ENCODE measurements at places on chromosomes 2 and 18.

DNA sequence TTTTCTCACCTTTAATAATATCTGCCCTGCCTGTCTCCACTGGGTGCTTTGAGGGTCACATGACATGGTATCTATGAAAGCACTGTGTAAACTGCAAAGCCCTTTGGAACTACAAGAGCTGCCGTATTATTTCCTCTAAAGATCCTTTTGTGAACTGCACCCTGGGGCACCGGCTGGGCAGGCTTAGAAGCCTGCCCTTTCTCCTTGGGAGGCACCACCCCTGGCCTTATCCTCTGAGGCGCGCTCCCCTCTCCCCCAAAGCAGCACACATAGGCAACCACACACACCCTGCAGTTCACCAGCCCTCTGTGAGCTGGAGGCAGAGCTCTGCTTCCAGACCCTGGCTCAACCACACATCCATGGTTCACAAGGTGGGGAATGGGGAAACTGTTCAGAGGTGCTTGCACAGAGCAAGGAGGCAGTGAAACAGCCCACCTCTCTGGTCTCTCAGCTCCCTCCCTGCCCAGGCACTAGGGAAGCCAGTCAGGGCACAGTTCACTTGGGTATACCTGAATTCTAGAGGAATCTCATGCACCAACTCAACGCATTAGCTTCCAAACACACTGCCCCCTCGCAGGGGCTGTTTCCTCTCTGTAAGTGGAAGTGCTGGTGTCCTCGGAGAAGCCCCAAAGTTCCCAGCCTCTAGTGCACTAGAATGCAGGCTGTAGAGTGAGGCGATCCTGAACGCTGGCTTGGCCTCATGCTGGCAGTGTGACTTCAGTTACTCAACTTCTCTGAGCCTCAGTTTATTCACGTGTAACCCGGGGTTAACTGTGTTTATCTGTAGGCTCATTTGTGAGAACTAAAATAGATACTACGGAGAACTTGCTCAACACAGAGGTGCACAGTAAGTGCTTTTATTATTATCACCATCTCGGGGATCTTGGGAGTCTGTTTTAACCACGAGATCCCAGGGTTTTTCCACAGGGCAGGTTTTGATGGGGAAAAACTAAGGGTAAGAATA, 11.0 kb downstream of the SIGLEC15 start:
- no peak for DNase-seq

DNA sequence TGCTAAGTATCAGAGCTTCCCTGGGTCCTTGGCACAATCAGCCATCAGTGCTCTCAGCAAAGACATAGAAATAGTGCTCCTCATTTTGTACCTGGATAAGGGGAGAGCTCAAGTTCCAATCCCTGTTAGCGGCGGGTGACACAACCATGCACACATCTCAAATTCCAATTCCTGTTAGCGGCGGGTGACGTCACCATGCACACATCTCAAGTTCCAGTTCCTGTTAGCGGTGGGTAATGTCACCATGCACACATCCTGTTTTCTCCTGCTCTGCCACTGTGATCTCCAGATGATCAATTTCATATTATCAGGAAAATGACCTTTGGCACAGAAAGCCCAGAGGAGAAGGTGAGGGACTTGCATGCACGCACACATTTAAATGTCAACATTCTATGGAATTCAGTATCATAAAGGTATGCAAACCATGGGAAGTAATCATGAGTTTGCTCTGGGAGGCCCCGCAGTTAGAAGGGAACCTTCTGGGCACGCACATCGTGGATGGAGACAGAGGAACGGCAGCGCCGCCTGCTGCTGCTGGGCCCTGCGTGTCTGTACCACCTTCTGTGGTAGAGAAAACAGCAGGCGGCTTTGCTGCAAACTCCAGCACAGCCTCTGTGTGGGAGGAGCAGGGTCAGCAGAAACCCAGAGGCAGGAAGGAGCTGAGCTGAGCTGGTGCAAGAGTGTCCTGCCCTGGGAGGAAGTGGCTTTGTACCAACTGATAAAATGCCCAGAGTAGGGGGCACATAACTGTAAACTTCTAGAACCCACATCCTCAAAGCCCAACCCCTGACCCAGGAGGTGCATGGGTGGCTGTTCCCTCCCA, 77.8 kb downstream of the MBP start:
- DNase-seq, result peak; percentile 68

DNA sequence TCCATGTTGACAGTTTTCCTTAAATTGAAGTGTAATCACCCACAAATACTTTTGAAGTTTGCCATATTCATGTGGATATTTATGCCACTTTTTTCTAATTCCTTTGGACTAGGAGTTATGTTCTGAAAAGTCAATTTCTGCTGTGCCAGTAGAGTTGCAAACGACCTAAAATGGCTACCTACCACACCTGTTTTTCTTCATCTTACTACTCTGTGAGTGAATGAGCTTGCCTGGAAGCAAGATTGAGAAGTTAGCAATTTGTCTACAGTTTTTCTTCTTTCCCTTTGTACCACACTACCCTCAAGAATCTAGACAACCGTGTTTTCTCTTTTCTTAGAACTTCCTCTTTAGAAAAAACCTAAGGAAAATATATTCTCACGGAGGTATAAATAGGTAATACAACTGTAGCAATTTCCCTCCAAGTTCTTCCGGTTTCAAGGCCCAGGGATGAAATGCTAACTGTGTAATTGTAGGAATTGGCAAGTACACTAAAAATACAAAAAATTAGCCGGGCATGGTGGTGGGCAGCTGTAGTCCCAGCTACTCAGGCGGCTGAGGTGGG, 7.3 kb upstream of the SLC39A10 start:
- no peak for DNase-seq

GRCh38 chr18:54284535-54284934, 15.2 kb downstream of the POLI start:
- DNase-seq, result no peak

GRCh38 chr2:58660046-58660445, 418.9 kb upstream of the FANCL start:
- DNase-seq, result no peak

GRCh38 chr2:139478165-139478914, 698.1 kb upstream of the NXPH2 start:
- no peak for DNase-seq

DNA sequence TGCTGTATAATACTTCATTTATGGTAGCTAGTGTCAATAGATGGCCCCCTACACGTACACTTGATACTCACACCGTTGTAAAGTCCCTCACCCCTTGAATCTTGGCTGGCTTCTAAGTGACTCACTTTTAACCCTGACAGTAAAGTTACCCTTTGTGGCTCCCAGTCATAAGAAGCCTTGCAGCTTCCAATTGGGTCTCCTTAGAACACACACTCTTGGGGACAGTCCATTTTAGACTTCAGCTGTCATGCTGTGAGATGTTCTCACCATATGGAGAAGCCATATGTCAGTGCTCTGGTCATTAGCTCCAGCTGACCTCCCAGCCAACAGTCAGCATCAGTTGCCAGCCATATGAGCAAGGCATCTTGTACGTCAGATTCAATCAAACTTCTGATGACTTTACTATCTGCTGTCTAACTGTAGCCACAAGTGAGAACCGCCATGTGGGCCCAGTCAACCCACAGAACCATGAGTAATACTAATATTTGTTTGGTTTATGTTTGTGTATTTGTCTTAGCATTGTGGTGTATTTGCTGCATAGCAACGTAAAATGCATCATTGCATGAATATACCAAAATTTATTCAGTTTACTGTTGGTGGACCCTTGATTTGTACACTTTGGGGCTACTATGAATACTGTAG, 68.3 kb downstream of the PTPN4 start:
- no peak for DNase-seq

DNA sequence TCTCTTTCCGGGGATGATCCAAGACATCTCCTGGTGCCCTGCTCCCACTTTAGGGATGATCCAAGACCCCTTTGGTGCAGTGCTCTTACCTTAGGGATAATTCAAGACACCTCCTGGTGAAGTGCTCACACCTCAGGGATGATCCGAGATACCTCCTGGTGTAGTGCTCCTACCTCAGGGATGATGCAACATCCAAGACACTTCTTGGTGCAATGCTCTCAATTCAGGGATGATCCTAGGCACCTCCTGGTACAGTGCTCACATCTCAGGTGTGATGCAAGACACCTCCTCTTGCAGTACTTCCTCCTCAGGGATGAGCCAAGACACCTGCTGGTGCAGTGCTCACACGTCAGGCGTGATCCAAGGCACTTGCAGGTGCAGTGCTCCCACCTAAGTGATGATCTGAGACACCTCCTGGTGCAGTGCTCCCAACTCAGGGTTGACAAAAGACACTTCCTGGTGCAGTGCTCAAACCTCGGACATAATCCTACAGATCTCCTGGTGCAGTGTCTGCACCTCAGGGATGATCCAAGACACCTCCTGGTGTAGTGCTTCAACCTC, 122.3 kb downstream of the ASB1 start:
- DNase-seq, result no peak

- DNase-seq, result no peak
Observed at GRCh38 chr2:3112131-3112530, 265.5 kb downstream of the EIPR1 start.

- DNase-seq, result no peak
Observed at GRCh38 chr2:73133566-73134197, 20.9 kb upstream of the RAB11FIP5 start.

DNA sequence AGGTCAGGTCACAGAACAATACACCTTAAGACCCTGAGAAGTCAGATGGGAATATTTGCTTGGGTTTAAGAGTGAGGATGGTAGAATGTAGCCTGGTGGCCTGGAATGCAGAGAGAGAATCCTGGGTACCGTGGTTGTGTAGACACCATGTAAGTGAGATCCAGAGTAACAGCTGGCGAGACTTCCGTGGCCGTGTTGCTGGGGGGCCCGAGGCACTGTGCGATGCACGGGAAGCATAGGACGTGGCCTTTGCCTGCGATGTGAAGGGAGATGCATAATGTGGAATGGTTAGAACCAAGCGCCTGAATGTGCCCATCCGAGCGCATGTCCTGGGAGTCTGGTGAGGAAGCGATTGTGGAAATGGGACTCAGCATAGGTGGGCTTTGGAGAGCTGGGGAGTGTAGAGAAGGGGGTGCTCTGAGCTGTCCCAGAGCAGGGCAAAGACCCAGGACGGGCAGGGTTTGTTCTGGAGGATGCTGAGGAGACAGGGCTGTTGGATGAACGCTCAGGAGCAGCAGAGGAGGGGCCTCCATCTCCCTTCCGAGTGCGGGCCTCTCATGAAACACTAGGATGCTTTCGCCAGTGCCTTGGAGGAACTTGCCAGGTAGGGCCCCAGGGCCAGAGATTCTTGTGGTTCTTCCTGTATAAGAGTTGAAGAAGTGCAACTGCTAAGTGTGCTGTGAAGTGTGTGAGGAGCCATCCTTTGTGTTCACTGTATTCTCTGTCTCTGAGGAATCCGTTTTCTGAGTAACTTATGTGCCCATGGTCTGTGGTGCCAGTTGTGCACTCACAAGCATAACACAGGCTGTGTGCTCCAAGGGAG, 7.1 kb downstream of the RNF144A start:
- no peak for DNase-seq

DNA sequence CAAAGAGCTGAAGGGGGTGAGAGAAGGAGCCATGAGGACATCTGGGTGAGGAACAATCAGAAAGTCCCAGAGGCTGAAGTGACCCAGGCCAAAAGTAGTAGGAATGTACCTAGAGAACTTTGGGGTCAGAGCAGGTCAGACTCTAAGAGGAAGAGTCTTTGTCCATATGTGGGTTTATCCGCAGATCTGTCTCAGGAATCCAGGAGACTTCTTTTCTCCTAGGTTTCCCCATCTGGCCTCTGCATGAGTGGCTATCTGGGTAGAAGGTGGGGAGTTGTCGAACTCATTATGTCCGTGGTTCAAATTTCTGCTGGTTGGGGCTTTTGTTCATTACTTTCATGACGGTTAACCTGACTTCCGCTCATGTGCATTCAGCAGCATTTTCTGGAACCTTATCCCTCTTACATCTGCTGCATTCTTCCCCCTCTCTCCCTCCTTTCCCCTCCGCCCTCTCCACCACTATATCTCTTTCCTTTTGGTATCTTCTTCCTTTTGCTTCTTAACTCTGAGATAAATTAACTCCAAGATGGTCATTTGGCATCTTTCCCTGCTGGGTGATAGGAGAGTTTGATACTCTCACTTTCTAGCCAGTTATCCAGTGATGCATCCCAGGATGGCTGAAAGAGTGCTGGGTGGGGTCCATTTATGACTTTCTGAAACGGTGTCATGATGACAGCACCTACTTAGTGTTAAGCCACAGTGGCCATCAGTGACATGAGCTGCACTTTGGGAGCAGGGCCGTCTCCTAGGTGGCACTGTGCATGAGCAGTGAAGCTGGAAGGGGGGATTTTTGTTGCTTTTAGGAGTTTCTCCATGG, 2.1 kb downstream of the LIPG start:
- DNase-seq, result no peak

DNA sequence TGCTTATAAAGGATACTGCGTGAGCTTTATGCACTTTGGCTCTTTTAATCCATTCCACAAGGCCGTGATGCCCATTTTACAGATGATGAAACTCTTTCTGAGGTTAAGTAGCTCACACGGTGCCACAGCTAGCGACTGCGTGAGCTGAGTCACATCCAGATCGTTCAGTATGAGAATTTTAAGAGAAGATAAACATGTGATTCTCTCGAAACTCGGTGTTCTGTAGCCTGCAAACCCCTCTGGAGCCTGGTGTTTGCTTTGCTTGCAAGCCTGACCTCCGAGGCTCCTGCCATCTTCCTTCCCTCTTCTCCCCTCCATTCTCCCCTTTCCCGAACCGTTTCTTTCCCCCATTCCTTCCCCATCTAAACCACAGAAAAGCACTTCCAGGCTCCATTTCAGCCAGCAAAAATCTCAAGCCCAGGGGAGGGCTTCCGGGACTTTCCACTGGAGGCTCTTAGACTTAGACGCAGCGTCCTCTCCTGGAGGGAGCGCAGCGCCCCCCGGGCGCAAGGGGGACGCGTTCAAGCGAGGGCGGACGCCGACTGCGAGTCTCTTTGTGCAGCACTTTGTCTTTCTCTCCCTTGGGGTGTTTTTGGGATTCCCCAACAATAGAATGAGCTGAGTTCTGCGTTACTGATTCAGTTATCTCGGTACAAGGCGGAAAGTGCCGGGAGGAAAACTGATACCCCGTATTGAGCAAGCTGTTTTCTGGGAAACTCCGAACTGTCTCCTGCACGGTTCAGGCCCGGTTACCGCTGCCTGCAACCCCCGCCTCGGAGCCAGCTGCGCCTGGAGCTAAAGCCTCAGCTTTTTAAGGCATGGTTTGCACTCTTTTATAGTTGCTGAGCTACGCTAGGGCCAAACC, 38.0 kb downstream of the CYP1B1 start:
- peak; percentile 11 for DNase-seq

DNA sequence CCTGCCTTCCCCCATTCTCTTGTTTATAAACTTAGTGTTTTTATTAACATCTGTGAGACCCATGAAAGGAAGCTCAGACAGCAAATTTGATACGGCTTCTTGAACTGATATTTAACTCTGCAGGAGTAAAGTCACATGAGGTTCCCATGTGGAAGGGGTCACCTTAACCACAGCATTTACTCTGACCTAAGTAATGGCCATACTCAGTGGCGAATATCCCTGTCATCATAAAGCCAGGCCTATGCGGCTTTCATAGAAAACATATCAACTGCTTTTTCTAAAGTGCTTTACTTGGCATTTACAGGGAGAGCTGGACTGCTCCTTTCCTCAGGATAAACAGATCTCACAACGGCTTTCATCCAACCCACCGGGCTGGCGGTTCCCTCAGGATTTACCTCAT, 9.0 kb downstream of the REG1A start:
- DNase-seq, result no peak

GRCh38 chr2:237427769-237428506, 14.0 kb upstream of the COL6A3 start:
- DNase-seq, result no peak

- no peak for DNase-seq
Observed at GRCh38 chr2:127909019-127909418, 23.3 kb upstream of the AMMECR1L start.

GRCh38 chr18:68449292-68449691, 265.6 kb downstream of the TMX3 start:
- no peak for DNase-seq
